ENCODE measurements at places on chromosomes 11 and 22.
A peak's percentile ranks its signal among the peaks of the same experiment; 100 is the strongest.

DNA sequence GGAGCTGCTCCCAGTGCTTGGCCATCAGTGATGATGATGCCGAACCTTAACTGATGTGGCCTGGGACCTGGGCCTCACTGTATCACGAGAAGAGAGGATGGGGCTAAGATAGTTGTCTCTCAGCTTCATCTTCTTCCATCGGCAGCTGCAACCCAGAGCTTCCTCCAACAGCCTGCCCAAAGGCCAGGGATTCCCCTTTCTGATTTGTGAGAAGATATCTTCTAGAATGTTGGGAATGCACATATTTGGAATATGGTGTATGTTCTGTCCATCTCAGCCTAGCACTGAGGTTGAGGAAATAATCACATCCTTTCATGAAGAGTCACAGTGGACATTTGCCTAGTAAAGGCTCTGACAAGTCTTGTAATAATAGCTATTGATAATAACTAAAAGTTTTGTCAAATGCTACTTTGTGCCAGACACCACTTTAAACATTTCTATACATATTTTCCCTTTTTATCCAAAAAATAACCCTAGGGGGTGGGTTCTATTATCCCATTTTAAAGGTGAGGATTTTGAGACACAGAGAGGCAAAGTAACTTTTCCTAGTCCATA, 73.1 kb downstream of the COMMD9 start:
- no peak for DNase-seq

DNA sequence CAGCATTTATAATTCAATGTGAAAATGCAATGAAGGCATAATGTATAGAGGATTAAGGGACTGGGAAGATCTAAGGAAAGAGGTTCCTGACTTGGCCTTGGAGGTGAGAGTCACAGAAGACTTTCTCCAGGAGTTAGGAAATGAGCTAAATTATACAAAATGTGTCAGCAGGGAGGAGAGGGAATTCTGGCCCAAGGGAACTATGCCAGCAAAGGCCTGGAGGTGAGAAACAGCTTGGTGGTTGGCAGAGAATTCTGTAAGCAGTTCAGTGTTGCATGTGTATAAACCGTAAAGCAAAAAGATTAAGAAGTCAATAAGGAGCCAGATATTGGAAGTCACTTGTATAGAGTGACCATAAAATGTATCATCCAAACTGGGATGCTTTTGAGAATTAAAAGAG, 142.2 kb upstream of the SESN3 start:
- DNase-seq, result no peak

DNA sequence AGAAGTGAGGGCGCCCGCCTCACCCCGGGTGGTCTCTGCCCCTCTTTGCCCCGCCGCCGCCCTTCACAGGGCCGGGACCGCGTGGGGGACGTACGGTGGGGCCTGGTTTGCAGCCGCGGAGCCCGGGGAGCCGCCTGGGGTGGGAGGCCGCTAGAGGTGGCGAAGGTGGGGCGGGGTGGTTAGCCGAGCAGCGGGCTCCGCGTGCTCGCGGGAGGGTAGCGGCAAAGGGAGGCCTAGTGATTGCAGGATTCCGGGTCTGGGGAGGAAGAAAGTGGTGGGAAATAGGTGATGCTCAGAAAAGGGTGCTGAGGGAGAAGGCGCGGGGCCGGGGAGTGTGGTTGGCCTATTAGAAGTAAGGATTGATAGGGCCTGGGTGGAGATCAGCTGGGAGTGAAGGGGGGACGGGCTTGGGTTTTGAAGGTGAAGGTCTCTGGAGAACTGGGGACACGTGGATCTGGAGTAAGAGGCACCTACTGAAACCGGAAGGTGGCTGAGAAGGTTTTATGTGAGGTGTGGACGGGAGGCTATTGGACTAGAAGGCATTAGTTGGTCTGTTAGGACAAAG, 571 bp downstream of the FAR1 start:
- DNase-seq, result peak; percentile 48

DNA sequence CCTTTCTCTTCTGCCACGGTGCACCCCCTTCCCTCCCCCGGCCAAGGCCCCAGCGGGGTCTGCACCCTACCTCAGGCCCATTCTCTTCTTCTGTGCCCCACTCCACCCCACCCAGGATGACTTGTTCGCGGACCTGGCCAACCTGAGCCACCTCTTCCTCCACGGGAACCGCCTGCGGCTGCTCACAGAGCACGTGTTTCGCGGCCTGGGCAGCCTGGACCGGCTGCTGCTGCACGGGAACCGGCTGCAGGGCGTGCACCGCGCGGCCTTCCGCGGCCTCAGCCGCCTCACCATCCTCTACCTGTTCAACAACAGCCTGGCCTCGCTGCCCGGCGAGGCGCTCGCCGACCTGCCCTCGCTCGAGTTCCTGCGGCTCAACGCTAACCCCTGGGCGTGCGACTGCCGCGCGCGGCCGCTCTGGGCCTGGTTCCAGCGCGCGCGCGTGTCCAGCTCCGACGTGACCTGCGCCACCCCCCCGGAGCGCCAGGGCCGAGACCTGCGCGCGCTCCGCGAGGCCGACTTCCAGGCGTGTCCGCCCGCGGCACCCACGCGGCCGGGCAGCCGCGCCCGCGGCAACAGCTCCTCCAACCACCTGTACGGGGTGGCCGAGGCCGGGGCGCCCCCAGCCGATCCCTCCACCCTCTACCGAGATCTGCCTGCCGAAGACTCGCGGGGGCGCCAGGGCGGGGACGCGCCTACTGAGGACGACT, 15.9 kb downstream of the RTN4RL2 start:
- no peak for DNase-seq

DNA sequence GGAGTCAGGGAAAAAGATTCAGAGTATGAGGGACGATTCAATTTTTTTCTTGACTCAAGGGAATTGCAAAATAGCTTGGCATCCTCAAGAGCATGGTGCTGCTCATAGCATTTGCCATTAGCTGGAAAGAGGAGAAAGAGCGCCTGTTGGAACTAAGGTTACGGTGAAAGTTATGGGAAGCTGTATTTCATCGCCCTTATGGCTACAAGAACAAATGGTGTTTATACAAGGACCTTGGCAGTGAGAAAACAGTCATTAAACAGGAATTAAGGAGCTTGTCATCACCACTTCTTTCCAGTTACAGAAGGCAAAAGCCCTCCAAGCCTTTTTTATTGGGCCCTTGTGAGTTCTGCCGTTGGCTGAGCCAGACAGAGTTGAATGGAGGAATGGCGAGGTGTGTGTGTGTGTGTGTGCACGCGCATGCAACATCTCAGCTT, 74.2 kb downstream of the ALX4 start:
- no peak for DNase-seq

- DNase-seq, result no peak
These were observed 276.8 kb upstream of the SESN3 start for GRCh38 chr11:95507794-95508193.

Measured in NCI-H2081 (cell line).